CD14-positive monocyte (primary cell): ENCODE measurements at places on chromosomes 13 and 19.

GRCh38 chr19:49469828-49470614 lies 4.0 kb upstream of the FLT3LG start:
- peak; percentile 59 for DNase-seq

DNA sequence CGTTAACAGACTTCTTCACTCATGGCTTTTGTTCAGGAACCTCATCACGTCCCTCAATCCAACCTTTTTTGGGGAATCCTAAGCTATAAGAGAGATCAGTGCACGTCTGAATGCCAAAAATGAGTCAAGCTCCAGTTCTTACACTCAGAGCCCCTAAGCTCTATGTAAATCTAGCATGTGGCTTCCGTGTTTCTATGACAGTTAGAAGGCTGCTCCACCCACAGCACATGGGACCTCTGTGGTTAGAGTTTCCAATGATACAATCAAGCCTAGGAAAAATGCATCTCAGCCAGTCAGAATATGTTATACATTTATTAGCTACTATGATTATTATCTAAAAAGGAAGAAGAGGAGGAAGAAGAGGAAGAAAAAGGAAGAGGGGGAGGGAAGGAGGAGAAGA lies 135.9 kb downstream of the ENOX1 start:
- no peak for DNase-seq

GRCh38 chr19:55070466-55071128 lies 5.1 kb upstream of the EPS8L1 start:
- DNase-seq = no peak

DNA sequence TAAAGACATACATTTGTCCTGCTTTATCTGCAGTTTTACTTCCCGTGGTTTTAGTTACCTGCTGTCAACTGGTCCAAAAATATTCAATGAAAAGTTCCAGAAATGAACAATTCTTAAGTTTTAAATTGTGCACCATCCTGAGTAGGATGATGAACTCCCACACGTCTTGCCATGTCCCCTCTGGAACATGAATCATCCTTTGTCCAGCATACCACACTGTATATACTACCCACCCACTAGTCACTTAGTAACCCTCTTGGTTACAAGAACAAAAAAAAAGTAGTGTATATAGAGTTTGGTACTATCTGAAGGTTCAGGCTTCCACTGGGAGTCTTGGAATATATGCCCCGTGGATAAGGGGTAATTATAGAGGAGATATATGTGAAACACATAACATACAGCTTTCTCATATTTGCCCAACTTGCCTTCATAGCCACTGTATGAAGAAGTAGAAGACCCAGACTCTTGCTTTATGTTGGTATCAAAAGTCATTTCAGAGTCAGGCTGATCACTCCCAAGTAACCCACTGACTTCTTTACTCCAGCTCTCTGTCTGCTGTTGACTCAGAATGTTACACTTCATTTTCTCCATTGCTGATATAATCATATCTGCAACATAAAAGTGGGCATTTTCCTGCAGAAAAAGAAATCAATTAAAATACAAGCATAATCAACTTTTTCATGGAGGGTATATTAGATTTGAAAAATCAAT lies 19.3 kb downstream of the RUBCNL start:
- DNase-seq = no peak

DNA sequence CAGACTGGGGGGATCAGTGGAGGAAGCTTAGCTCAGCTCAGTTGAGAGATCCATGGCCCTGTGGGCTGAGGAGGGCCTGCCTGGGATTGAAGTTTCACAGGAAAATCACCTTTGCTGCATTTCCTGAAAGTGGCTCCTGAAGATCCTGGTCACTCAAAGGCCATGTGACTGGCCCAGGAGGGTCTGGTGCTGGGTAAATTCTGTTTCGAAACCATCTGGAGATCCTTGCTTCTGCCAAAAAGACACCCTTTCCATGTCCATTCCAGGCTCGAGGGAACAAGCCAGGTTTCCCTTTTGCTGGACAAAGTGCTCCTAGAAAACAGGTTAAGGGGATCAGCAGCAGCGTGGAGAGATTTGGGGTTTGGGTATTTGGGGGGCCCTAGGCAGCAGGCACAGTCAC lies 293.3 kb downstream of the ZNF536 start:
- DNase-seq = no peak

- no peak for DNase-seq
These were observed 40.4 kb upstream of the ZNF254 start for GRCh38 chr19:24046550-24046949.

- DNase-seq = peak; percentile 84
These were observed 4.0 kb downstream of the TPGS1 start for GRCh38 chr19:511101-511851.

GRCh38 chr13:52022356-52022755 lies 2.1 kb upstream of the UTP14C start:
- DNase-seq = no peak

- no peak for DNase-seq
These were observed 12.3 kb upstream of the ZNF180 start for GRCh38 chr19:44512326-44513298.

GRCh38 chr19:49761625-49762311 lies 1.3 kb downstream of the TSKS start:
- peak; percentile 26 for DNase-seq

GRCh38 chr13:74206061-74206561 lies 71.9 kb upstream of the KLF12 start:
- no peak for DNase-seq
